ENCODE measurements at places on chromosomes 2 and 18.

DNA sequence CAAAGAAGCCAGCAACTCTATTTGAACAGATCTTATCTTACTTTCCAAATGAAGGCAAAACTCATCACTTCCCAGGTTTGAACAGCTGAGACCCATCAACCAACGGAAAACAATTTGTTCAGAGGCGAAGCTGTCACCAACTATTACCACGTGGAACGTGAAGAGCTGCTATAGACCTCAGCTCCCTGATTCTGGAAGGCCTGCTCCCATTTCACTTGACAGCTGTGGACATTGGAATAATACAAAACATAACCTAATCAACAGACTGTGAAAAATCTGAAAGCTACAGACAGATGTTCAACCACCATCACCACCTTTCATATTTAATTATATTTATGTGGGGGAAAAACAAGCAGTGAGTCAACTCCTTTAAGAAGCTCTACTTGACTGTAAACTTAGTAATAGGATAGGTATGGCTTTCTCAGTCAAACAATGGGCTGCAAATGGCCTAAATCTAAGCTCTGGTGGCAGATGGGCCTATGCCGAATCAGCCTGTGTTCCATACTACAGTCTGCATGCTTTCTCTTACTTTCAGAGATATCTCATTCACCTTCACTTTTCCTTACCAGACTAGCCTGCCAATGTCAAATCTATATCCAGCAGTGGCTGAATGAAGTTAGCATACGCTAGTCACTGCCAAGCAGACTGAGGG is 896.4 kb downstream of the TDRD15 start:
- DNase-seq, result no peak

- DNase-seq, result no peak
Observed at GRCh38 chr2:102258386-102259074, 52.8 kb upstream of the IL1RL1 start.

GRCh38 chr2:239232195-239232578 is 168.6 kb downstream of the HDAC4 start:
- DNase-seq, result no peak

DNA sequence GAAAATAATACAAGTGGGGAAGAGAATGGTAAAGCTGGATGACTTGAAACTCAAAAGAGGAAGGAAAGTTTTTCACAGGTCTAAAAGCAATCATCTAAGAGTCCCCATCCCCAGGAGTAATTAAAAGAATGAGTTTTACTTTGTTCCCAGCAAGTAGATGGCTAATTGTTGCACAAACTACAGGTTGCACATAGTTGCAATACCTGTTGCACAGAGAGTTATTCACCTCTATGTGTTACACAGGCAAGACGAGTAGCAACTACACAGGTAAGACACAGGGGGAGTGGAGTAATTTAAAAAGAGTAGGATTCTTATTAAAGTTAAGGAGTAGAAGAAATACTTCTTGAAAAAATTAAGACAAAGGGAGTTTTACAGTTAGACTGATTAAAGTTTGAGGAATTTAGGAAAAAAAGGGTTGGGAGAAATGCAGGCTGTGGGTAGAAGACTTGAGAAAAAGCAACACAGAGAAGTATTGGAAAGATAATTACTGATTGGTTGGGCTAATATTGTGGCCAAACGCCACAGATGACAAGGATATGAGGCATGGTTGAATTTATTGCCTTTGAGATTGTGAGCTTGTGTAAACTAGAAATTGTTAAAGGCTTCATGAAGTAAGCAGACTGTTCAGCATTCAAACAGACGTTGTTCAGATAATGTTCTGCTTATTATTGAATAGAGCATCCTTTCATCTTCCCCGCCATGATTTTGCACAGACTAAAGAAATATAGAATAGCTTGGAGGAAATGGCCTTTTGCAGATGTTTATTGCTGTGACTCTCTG is 699.3 kb downstream of the NR4A2 start:
- DNase-seq, result no peak

DNA sequence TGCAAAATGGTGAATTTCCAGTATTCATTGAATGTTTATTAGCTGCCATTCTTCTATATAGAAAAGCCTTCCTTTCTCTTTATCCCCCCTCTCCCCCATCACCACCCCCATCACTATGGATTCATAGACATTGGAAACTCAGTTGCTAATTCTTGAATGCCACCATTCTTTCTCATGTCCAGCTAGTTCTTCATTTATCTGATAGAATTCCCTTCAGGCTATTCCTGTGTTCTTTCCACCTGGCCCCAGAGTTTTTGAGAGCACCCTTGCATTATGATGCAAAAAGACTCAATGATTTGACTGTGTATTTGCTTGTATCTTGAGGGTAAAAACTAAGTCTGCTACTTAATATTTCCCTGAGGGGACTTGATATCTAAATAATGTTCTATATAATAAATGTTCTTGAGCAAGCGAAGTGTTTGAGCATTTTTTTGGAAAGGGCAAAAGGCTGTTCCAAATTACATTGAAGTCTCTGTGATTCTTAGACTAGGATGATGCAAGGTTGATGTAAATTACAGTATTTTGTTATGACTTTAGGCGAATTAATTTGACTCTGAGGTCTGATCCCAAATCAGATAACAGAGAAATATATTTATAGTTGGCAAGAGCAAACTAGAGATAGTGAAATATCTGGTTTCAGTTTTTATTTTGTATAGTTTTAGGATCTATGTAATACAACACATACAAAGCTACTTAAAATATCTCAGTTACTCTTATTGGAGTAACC is 18.8 kb upstream of the SOS1 start:
- DNase-seq, result no peak

DNA sequence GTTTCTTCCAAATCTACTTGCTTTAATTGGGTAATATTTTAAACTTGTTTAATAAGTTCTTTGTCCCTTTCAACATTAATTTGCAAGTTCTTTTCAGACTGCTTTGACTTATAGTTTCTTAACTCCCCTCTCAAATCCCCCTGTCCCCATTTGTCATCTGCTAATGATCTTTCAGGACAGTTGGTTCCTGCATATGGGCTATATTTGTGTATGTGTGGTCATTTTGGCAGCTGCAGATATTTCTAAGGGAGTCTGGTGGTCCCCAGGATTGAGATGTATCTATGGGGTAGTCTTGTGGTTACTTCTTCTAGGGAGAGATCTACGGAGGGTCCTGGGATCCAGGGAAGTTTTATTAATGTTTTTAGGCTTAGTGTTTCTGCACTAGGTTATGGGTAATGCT is 120.6 kb upstream of the SP3 start:
- DNase-seq, result no peak

GRCh38 chr2:7378591-7378990 is 461.4 kb downstream of the RNF144A start:
- no peak for DNase-seq

DNA sequence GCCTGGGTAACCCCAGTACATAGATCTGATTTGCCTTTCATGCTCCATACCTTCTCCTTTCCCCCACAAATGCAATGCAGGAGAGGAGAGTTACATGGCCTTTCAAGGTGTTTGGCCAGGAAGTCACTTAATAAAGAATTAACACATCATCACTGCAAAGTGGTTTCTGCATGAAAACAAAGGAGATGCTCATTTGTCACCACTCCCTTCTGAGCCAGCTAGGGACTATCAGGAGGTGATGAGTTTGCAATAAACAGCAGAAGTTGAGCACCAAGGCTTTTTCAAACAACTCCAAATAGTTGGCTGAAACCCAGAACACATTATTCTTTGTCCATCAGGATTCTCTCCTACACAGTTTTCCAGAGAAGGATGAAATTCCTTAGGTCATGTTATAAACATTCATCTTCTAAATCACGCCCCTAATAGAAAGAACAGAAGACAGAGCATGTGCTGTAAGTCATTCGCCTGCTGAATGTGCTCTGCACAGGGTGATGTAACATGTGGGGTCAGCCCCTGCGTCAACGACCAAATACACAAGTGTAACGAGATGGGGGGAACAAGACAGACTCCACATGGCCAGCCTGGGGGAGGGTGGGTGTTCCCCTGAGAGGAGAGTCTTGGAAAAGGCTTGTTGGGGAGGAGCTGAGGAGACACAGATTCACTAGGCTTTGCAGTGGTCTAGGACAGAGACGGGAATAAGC is 87.3 kb upstream of the RMDN2 start:
- DNase-seq, result no peak

DNA sequence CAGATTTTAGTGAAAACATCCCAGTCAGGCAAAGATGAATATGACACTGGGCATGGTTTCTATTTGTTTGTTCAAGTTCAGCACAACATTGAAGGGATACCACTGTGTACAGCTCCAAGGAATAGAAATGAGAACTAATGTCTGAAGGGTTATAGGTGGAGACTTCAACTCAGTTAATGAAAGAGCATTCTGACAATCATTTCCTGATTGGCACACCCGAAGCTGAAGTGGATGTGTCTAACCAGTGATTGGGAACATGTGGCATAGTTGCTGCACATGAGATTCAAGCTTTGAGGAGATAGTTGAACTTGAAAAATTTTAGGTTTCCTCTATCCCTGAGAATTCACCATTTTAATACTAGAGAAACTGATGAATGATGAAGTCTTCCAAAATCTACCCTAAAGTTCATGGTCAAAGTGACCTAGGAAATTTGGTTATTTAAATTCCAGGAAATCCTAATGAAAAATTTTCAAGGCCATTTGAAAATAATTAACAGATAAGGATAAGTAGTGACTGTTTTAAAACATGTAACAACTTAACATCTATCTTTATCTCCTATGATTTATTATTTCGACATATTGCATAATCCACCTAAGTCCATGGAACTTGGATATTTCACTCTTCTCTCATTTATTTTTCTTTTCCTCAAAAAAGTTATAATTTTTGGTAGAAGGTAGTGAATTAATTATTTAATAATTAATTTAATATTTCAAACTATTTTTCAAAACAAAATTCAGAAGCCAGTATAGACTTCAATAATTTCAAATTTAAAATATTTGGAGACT is 38.0 kb downstream of the SLC9A4 start:
- no peak for DNase-seq

- no peak for DNase-seq
Observed at GRCh38 chr2:191611614-191612013, 66.3 kb upstream of the NABP1 start.

- DNase-seq, result no peak
Observed at GRCh38 chr2:42659609-42660008, 91.2 kb downstream of the MTA3 start.

DNA sequence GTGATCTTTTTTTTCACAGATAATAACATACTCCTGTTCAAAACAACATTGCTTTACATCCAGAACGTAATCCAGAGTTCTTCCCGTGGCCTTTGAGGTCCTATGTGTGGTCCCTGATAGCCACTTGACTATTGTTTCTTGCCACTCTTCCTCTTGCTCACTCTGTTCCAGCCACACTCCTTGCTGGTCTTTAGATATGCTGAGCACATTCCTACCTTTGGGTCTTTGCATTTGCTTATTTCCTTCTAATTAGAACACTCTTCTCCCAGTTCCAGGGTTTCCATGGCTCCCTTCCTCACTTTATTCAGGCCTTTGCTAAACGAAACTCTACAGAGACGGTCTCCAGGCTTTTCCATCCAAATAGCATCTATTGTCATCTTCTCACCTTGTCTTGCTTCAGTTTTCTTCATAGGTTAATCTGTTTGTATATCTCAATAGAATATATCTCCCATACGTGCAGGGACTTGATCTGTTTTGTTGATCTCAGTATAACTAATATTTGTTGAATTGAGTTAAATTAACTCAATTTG is 59.9 kb downstream of the ACSL3 start:
- no peak for DNase-seq

DNA sequence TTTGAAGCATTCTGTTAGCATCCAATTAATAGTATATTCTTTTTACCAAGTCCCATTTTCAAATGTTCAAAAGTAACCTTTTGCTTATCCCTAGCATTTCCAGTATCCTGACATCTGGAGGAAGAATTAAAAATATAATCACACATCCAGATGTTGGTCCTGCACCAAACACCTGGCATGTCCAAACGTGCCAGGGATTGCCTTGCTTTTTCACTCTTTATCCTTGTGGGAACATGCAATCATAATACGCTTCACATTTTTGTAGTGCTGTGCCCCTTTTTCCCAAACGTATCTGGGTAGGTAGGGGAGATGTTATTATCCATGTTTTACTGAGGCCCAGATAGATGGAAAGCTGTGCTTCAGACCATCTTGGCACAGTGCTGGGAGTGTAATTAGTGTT is 133.0 kb downstream of the TPGS2 start:
- no peak for DNase-seq

GRCh38 chr2:120583121-120583520 is 152.5 kb upstream of the GLI2 start:
- no peak for DNase-seq

DNA sequence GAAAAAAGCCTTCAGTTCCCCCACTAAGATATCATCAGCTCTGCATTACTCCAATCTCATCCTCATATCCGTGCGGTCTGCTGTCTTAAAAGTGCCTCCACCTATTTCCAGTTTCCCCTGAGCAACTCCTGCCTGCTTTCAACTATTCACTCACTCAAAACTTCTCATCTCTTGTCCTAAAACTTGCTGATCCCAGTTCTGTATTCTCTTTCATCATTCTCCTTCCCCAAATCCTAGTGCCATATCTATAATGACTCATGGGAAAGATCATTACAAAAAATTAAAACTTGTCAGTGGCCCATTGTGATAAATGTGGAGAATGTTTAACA is 20.0 kb downstream of the ACVR1 start:
- DNase-seq, result no peak

GRCh38 chr2:17538022-17538843 is 2.3 kb upstream of the VSNL1 start:
- DNase-seq, result peak; percentile 51

DNA sequence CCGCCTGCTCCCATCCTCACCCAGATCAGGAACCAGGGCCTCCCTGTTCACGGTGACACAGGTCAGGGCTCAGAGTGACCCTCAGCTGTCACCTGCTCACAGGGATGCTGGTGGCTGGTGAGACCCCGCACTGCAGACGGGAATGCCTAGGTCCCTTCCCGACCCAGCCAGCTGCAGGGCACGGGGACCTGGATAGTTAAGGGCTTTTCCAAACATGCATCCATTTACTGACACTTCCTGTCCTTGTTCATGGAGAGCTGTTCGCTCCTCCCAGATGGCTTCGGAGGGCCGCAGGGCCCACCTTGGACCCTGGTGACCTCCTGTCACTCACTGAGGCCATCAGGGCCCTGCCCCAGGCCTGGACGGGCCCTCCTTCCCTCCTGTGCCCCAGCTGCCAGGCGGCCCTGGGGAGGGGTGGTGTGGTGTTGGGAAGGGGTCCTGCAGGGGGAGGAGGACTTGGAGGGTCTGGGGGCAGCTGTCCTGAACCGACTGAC is 31.7 kb downstream of the GPC1 start:
- peak; percentile 31 for DNase-seq

- no peak for DNase-seq
Observed at GRCh38 chr2:191927319-191927867, 80.5 kb upstream of the CAVIN2 start.

DNA sequence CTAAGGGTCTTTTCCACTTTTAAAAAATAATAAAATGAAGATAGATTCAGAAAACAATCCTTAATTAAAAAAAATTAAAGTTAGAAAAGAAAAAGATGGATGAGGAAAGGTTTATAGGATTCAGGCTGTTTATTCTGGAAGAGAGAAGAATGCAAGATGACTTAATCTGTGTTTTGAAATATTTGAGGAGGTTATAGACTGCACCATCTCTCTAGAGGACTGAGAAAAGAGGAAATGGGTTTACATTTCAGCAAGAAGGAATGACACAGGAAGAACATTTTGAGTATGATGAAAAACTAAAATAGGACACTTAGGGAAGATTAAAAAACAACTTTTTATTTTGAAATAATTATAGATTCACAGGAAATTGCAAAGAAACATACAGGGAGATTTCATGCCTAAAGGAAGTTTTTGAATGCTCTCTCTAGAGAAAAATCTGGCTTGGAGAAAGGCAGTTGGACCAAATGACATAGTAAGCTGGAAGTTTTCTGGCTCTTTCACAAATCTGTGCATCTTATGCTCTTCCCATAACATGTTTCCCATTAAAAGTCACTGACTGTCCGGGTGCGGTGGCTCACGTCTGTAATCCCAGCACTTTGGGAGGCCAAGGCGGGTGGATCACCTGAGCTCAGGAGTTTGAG is 75.0 kb downstream of the CERS6 start:
- no peak for DNase-seq
